GM23338 (cell line): ENCODE measurements at places on chromosomes 2 and 18. TPM values are rescaled to one million over a fixed set of nuclear protein-coding genes. Genes with fewer than 3 reads are reported as not detected.

DNA sequence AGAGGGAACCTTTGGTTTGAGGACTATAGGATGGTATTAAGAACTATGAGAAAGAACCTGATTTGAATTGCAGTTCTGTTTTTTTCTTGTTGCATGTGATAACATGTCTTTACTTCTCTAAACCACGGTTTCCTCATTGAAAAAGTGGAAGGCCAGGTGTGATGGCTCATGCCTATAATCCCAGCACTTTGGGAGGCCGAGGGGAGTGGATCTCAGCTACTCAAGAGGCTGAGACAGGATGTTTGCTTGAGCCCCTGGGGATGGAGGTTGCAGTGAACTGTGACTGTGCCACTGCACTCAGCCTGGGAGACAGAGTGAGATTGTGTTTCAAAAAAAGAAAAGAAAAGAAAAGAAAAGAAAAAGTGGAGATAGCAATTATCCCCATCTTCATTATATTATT, 32.3 kb downstream of the SCN9A start:
- H3K4me1 ChIP-seq, result peaks cover 7% of the 10 kb centered on the region
- no peak overlapping the region for H3K4me3 ChIP-seq
- H3K36me3 ChIP-seq, result no peaks in the 10 kb centered on the region
- no peak overlapping the region for H3K27ac ChIP-seq
- DNase-seq, result peak; percentile 48

DNA sequence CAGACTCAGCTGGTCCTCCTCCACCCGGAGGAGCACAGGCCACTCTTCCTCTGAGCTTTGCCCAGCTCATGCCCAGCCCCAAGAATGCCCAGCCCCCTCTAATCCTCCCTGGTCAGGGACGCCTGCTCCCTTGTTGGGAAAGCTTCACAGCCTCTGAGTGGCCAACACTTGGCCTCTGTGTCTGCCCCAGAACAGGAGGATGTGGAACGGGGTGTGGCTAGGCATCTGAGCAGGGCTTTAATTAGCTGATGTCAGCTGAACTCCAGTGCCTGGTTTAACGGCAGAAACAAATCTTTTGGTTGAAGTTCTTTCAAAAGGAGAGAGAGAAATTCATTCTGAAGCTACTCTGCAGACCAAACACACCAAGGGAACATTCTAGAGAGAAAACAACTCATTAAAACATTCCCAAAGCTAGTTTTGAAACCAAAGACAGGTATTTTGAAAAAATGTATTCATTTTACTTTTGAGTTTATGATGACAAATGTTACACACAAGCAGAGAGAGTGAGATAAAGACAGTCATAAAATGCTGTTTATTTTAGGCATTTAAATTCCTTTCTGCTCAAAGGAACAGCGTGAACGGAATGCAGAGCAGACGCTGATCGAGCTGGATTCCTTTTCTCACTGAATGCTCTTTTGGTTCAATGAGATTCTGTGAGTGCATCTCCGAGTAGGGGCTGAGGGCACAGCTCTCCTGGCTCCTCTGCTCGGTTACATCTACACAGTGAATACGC, 63.8 kb downstream of the RTP5 start:
- no peak overlapping the region for H3K4me3 ChIP-seq
- peaks cover 12% of the 10 kb centered on the region for H3K27me3 ChIP-seq
- no peaks in the 10 kb centered on the region for H3K36me3 ChIP-seq
- no peak for DNase-seq
- no peak overlapping the region for H3K27ac ChIP-seq
- H3K4me1 ChIP-seq, result no peaks in the 10 kb centered on the region

DNA sequence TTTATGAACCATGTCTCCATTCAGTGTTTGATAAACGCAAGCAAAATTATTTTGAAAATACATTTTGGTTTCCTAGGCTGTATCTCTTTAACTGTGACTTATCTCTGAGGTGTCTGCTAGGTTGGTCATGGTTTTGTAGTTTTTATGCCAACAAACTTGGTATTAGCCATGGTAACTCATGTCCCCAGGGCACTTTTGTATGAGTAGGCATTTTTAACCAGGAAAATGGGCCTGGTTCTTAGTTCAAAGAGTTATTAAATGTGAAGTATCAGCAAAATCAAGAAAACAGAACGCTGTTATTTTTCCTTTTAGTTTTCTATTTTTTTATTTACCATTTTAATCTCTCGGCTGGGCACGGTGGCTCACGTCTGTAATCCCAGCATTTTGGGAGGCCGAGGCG, 179.3 kb upstream of the LHCGR start:
- no peaks in the 10 kb centered on the region for H3K36me3 ChIP-seq
- H3K4me1 ChIP-seq, result no peaks in the 10 kb centered on the region
- DNase-seq, result no peak
- no peak overlapping the region for H3K27ac ChIP-seq
- H3K27me3 ChIP-seq, result no peaks in the 10 kb centered on the region

DNA sequence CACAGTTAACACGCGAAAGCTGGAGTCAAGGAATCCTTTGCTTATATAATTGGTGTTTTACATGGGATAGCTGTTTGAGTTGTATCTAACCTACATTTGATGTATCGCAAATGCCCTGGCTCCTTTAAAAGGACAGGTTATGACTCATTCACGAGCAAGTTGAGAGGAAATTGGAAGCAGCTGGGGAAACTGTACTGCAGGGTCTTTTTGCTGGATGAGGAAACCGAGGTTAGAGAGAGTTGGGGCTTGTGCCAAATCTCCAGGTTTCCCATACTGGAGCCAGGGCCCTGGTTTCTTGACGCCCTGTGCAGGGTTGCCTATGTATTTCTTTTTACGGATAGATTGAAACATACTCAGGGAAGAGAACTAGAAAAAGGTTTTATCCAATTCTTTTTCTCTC, 60.0 kb upstream of the SPTBN1 start:
- H3K27ac ChIP-seq, result no peak overlapping the region
- no peaks in the 10 kb centered on the region for H3K36me3 ChIP-seq
- H3K4me3 ChIP-seq, result no peak overlapping the region
- no peaks in the 10 kb centered on the region for H3K27me3 ChIP-seq
- no peaks in the 10 kb centered on the region for H3K4me1 ChIP-seq
- no peak for DNase-seq

- no peak overlapping the region for H3K27ac ChIP-seq
- H3K27me3 ChIP-seq, result no peaks in the 10 kb centered on the region
- H3K4me1 ChIP-seq, result peaks cover 47% of the 10 kb centered on the region
- H3K4me3 ChIP-seq, result no peak overlapping the region
- no peak for DNase-seq
- no peaks in the 10 kb centered on the region for H3K36me3 ChIP-seq
These were observed 337.5 kb downstream of the RIT2 start for GRCh38 chr18:42778024-42778423.

DNA sequence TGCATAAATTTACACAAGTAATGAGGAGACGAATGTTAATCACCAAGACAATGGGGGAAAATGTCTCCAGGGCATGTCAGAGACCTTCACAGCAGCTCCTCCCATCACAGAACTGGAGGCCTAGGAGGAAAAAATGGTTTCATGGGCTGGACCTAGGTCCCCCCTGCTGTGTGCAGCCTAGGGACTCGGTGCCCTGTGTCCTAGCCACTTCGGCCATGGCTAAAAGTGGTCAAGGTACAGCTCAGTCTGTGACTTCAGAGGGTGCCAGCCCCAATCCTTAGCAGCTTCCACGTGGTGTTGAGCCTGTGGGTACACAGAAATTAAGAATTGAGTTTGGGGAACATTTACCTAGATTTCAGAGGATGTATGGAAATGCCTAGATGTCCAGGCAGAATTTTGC, 152.2 kb upstream of the KCNJ3 start:
- H3K4me1 ChIP-seq, result peaks cover 1% of the 10 kb centered on the region; the same call in 1 of the 2 replicates
- no peak for DNase-seq
- H3K36me3 ChIP-seq, result no peaks in the 10 kb centered on the region
- no peaks in the 10 kb centered on the region for H3K27me3 ChIP-seq

DNA sequence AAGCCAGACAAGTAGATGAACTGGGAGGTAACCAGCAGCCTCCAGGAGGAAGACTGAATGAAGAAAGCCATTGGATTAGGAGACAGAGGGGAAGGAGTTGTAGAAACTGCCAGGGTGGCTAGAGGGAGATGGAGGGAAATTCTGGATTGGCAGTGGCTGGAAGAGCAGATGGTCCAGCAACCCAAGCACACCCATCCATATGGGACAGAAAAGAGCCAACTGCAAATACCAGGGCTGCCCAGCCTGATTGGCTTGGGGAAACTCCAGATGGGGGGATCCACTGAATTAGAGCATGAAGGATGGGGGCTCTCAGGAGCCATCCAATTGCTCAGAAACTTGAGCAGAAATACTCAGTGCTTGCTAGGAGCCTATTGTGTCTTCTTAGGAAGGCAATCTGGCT, 173.5 kb upstream of the EPB41L3 start:
- no peak for DNase-seq
- no peaks in the 10 kb centered on the region for H3K36me3 ChIP-seq
- no peaks in the 10 kb centered on the region for H3K27me3 ChIP-seq
- H3K27ac ChIP-seq, result no peak overlapping the region

GRCh38 chr2:65798641-65799040, 366.2 kb upstream of the SPRED2 start:
- no peaks in the 10 kb centered on the region for H3K36me3 ChIP-seq
- H3K27me3 ChIP-seq, result no peaks in the 10 kb centered on the region
- H3K27ac ChIP-seq, result no peak overlapping the region

DNA sequence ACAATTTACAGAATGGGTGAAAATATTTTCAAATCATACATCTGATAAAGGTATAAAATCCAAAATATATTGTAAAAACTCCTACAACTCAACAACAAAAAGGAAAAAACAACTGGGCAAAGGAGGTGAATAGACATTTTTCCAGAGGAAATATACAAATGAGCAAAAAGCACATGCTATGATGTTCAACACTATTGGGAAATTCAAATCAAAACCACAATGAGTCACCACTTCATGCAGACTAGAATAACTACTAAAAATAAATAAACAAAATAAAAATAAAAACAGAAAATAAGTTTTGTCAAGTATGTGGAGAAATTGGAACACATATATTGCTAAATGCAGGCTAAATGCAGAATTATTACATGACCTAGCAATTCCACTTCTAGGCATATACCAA, 120.9 kb downstream of the FSIP2 start:
- no peaks in the 10 kb centered on the region for H3K4me1 ChIP-seq
- H3K36me3 ChIP-seq, result no peaks in the 10 kb centered on the region
- no peak overlapping the region for H3K27ac ChIP-seq
- H3K27me3 ChIP-seq, result no peaks in the 10 kb centered on the region

GRCh38 chr2:3547915-3548314, 10.2 kb downstream of the RNASEH1 start:
- H3K27me3 ChIP-seq, result no peaks in the 10 kb centered on the region
- DNase-seq, result no peak
- H3K4me1 ChIP-seq, result no peaks in the 10 kb centered on the region
- H3K27ac ChIP-seq, result no peak overlapping the region
- H3K36me3 ChIP-seq, result peaks cover 65% of the 10 kb centered on the region

DNA sequence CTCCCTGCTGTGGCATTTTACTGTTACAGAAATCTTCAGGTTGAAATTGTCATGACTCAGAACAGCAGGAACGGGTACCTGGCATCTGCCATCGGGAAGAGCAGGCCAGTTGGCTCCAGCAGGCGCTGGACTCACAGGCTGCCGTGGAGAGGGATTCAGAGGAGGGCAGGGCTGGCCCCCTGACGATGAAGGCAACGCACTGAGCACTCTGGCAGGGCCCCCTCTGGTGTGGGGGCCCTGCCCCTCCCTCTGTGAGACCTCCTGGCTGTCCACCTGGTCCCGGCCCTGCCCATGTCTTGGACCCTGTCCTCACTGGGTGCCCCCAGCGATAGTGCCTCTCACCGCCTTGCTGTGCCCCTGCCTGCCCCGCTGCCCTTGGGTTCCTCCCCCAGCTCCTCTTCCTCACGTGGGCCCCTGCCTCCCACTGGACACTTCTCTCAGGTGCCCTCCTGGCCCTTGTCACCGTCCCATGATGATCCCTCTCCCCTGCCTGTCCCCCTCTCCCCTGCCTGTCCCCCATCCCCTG, 23.3 kb upstream of the ALLC start:
- H3K36me3 ChIP-seq, result no peaks in the 10 kb centered on the region
- H3K27ac ChIP-seq, result no peak overlapping the region
- DNase-seq, result no peak

DNA sequence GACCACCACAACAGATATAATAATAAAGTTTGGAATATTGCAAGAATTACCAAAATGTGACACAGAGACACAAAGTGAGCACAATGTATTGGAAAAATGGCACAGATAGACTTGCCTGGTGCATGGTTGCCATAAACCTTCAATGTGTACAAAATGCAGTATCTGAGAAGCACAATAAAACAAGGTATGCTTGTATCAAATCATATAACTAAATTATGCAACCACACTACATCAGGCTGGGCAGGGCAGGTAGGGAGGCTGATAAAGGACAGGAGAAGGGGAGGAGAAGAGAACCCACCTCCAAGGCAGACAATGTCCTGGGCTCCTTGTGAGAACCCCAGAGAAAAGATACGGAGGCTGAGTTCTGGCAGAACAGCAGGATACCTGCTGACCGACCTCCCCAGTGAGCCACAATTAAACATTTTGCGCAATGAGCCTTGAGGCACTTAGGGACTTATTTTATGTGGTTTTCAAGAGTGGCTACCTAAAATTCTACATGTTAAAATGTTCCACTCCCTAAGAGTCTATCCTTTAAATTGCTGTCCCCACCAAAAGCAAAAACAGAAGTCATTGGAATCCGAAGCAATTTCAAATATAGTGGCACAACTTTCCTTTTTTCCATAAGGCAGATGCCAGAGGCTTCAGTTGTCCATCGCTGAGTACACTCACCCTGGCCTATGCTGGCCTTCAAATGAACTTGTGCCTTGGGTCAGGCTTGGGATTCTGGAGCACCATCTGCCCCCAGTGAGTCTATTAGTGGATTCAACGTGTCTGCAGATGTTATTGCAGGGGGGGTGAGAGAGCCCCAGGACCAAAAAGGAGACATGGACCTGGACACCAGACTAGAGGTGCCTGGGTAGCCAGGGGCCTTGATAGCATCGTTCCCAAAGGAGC, 16.8 kb downstream of the WDFY1 start:
- H3K4me3 ChIP-seq, result no peak overlapping the region
- no peak overlapping the region for H3K27ac ChIP-seq
- H3K27me3 ChIP-seq, result no peaks in the 10 kb centered on the region

DNA sequence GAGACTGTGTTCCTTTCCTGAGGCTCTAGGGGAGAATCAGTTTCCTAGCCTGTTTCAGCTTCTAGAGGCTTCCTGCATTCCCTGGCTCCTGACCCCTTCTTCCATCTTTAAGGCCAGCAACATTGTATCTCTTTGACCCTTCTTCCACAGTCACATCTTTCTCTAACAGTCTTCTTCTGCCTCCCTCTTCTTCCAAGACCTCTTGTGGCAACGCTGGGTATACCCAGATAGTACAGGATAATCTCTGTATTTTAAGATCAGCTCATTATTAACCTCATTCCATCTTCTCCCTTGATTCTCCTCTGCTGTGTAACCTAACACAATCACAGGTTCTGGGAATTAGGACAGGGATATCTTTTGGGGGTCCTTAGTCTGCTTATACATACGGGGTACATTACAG, 8.9 kb upstream of the MYL12A start:
- DNase-seq, result no peak
- peaks cover 5% of the 10 kb centered on the region; the same call in 1 of the 2 replicates for H3K36me3 ChIP-seq
- no peak overlapping the region for H3K27ac ChIP-seq
- no peaks in the 10 kb centered on the region for H3K27me3 ChIP-seq
- H3K4me1 ChIP-seq, result no peaks in the 10 kb centered on the region
- H3K4me3 ChIP-seq, result no peak overlapping the region

TMEM178A gene
- 12.3 and 17.4 TPM in 2 replicates for total RNA-seq

FLACC1 gene
- total RNA-seq, result 0.10 TPM in 1 of 2 replicates, not detected in the other

GALNT13 gene
- 5.2 and 7.5 TPM in 2 replicates for total RNA-seq

MC5R gene
- total RNA-seq, result 0.54 TPM in 1 of 2 replicates, not detected in the other

SP3 gene
- 96.9 and 110 TPM in 2 replicates for total RNA-seq
